ENCODE measurements at places on chromosomes 7 and 10.

- peak; percentile 28 for ATAC-seq
Observed at GRCh38 chr7:135147341-135147898, 452 bp upstream of the TMEM140 start.

- no peak for ATAC-seq
Observed at GRCh38 chr7:158284617-158285382, 302.8 kb downstream of the PTPRN2 start.

DNA sequence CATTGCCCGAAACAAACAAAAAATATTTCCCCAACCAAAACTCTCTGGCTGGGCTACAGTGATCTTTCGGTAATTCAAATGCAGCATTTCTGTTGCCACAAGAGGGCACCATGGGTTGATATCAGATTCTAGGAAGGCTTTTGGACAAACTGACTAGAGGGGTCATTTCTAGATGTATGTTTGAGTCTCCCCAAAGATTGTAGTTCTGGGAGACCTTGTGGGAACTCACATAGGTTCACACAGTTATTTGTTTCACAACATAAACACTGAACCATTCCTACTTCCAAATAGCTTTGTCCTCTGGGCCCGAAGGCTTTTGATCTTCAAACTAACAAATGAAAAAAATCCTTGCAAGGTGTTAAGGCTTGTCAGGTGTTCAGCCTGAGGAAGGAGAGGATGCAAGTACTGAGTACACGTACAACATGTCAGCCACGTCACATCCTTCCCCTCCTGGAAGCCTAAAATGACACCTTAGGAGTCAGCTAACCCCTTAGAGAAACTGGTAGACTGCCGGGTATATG lies 37.0 kb upstream of the IL15RA start:
- peak; percentile 89 for ATAC-seq

DNA sequence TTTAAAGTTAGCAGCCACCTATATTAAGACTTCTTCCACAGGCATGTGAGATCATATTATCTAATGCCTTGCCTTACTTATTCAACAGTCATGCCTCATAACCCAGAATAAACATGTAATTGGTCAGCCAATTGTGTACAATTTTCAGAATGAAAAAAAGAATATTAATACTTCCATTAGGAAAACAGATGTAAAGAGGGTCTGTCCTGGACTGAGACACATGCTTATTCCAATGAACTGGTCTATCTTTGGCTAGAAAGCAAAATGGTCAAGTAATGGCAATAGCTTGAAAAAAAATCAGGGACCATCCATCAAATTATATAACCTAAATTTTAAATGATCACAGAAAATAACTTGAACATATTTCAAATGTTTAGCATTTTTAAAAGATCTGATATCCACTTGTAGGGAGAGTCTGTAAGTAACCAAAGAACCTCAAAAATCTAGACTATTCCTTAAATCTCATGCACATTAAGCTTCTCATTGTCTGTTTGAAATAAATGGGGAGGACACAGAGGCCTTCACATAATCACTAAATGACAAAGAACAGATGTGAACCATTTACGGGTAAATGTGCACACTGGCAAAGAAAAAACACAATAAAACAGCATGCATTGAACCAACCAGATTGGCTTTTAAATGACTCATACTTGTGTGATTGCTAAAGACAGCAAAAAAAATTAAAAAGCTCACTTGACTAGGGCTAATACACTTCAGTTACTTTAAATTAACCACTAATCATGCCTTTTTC lies 568.8 kb upstream of the PCDH15 start:
- ATAC-seq = peak; percentile 96

DNA sequence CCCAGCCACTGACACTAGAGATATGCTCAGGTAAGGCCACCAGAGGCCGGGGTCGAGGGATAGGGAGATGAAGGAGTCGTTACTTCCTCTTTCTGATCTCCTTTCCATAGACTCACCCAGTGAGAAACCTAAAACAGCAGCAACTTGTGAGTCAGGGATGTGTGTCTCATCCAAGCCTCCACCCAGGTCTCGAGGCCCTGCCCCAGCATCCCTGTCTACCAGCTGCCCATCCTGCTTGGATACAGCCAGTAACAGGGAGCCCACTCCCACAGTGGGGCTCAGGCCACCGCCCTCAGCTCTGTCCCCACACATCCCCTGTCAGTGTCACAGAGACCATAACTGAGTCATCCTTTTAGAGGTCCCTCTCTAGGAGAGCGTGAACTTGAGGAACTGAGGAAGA lies 49.6 kb upstream of the CHST15 start:
- ATAC-seq = no peak

Data from SK-N-SH treated with all-trans-retinoic acid at 6 μM for 48 hours (cell line).